Right lobe of liver (tissue), 6 donors: ENCODE measurements at places on chromosomes 5 and 9. TPM values are rescaled to one million over a fixed set of nuclear protein-coding genes. Genes with fewer than 3 reads are reported as not detected.

- no peak for DNase-seq
- H3K36me3 ChIP-seq, result no peaks in the 10 kb centered on the region
- no peaks in the 10 kb centered on the region for H3K27me3 ChIP-seq
- H3K4me3 ChIP-seq, result no peak overlapping the region
- H3K4me1 ChIP-seq, result no peaks in the 10 kb centered on the region
Measured at GRCh38 chr5:420632-421286, 22.2 kb upstream of the EXOC3 start.

DNA sequence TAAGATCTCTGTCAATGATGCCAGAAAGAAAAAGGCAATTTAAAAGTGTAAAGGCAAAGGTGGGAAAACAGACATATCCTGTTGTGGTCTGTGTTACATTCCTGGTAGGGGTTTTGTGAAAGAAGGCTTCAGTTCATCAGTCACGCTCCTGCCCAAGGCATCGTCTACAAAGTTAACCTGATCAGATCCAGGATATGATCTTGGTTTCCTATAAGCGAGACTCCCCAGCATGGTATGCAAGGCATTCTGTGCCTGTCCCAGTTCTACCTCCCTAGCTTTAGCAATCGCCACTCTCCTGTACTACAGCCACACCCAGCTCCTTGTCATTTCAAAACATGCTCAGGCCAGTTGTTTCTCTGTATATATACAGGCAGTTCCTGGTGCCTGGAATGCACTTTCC, 58.0 kb upstream of the PTPN3 start:
- H3K27me3 ChIP-seq, result no peaks in the 10 kb centered on the region
- H3K36me3 ChIP-seq, result no peaks in the 10 kb centered on the region
- H3K4me1 ChIP-seq, result no peaks in the 10 kb centered on the region
- no peak overlapping the region for H3K4me3 ChIP-seq
- DNase-seq, result no peak

GRCh38 chr5:41906151-41906550, 2.0 kb downstream of the RIMOC1 start:
- no peak overlapping the region for H3K27ac ChIP-seq
- peaks cover 4% of the 10 kb centered on the region for H3K36me3 ChIP-seq
- no peaks in the 10 kb centered on the region for H3K27me3 ChIP-seq

DNA sequence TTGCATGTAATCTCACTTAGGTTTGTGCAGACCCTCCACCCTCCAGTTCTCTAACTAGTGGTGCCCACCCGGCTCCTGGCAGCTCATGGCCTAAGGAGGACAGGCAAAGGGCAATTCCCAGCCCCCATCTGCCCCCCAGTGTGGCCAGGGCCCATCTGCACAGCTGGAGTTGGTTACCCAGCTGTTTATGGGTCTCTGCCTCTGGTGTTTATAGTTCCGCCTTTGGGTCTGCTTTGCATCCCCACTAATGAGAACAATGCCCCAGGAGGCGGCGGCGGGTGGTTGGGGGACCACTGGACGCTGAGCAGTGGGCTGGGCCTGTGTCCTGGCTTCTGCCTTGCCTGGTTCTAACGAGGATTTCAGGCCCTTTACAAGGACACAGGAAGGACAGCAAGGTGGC, 62.4 kb downstream of the NDST1 start:
- no peaks in the 10 kb centered on the region for H3K36me3 ChIP-seq
- DNase-seq, result no peak
- no peak overlapping the region for H3K27ac ChIP-seq
- H3K4me1 ChIP-seq, result no peaks in the 10 kb centered on the region
- H3K27me3 ChIP-seq, result no peaks in the 10 kb centered on the region
- H3K4me3 ChIP-seq, result no peak overlapping the region

- no peak for DNase-seq
- H3K36me3 ChIP-seq, result no peaks in the 10 kb centered on the region
- H3K4me3 ChIP-seq, result no peak overlapping the region
- H3K27me3 ChIP-seq, result no peaks in the 10 kb centered on the region
- no peak overlapping the region for H3K27ac ChIP-seq
Measured at GRCh38 chr5:127839072-127839471, 135.9 kb downstream of the CCDC192 start.

GRCh38 chr5:36763454-36763853, 113.1 kb upstream of the NIPBL start:
- no peak overlapping the region for H3K4me3 ChIP-seq
- no peaks in the 10 kb centered on the region for H3K27me3 ChIP-seq
- H3K36me3 ChIP-seq, result no peaks in the 10 kb centered on the region
- no peak overlapping the region for H3K27ac ChIP-seq
- H3K4me1 ChIP-seq, result no peaks in the 10 kb centered on the region

GRCh38 chr9:70805949-70806348, 315.5 kb downstream of the TRPM3 start:
- H3K27ac ChIP-seq, result no peak overlapping the region
- no peak for DNase-seq
- no peaks in the 10 kb centered on the region for H3K27me3 ChIP-seq
- no peaks in the 10 kb centered on the region for H3K36me3 ChIP-seq
- H3K4me1 ChIP-seq, result no peaks in the 10 kb centered on the region

GRCh38 chr9:18127499-18127875, 346.5 kb upstream of the ADAMTSL1 start:
- no peak overlapping the region for H3K27ac ChIP-seq
- H3K27me3 ChIP-seq, result no peaks in the 10 kb centered on the region
- H3K4me1 ChIP-seq, result no peaks in the 10 kb centered on the region

DNA sequence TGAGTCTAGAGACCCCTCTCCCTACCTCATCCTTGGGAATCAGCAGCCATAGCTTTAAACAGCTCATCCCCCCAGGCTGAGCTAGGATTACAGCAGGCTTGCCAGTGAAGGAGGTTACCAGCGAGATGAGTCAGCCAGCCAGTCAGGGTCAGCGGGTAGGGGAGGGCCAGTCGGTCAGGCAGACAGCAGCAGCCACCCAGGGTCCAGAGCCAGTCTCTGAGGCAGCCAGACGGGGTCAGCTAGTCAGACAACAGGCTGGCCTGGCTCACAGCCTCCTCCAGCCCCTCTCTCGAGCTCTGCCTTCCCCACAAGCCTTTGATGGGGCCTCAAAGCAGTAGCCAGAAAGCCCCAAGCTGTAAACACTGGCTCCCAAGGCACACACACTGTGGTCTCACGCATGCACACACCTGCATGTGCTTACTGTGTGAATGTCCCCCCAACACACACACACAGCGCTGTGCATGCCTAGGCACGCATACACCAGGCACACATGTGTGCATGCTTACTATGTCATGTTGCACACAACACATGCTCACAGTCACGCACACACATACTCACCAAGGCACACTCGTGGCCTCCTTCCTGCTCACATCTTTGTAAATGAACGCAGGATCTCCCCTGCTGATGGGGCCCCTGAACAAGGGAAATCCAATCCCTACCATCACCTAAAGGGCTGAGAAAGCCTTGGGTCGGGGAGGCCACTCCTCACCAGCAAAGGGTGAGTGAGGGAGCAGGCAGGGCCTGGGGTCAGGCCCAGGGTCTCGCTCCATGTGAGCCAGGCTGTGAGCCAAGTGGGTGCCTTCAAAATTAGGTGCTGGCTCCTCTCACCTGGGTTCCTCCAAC, 28.2 kb upstream of the CPLX2 start:
- H3K27me3 ChIP-seq, result no peaks in the 10 kb centered on the region
- H3K4me1 ChIP-seq, result no peaks in the 10 kb centered on the region
- no peaks in the 10 kb centered on the region for H3K36me3 ChIP-seq
- no peak overlapping the region for H3K27ac ChIP-seq

DNA sequence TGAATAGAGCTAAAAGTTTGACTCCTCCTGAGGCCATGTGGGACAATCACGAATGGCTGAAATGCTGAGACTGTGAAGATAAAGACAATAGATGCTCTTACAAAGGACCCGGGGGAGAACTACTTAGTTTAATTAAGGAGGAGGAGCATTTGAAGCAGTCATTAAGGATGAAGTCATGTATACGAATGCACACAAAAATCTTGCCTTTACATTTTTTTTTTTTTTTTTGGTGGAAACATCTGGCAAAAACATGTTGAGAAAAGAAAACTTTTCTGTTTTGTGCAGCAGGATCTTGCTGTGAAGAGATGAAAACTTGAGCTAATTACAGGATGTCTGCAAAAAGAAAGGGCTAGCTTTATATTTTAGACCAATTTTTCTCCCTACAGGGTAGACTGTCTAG, 42.3 kb upstream of the NR3C1 start:
- no peaks in the 10 kb centered on the region for H3K36me3 ChIP-seq
- no peak overlapping the region for H3K4me3 ChIP-seq
- no peak for DNase-seq
- no peaks in the 10 kb centered on the region for H3K27me3 ChIP-seq
- H3K4me1 ChIP-seq, result no peaks in the 10 kb centered on the region
- H3K27ac ChIP-seq, result no peak overlapping the region

DNA sequence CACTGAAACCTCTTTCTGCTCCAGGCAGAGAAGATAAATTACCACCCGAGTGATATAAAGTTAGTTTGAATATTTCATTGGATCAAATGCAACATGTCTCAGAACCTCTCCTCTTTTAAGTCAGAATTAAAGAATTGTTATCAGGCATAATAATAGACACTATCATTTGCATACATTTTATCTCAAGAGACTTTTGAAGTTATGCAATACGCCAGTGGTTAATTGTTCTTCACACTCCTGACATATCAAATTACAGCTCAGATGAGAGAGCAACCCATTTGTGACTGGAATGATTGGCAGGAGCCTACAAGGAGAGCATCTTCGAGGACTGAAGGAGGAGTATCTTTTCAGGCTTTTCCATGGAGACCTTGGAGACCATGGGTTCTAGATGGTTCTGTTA, 452.2 kb downstream of the KDM4C start:
- no peaks in the 10 kb centered on the region for H3K36me3 ChIP-seq
- no peaks in the 10 kb centered on the region for H3K27me3 ChIP-seq
- H3K4me3 ChIP-seq, result no peak overlapping the region
- H3K27ac ChIP-seq, result no peak overlapping the region
- no peak for DNase-seq

DNA sequence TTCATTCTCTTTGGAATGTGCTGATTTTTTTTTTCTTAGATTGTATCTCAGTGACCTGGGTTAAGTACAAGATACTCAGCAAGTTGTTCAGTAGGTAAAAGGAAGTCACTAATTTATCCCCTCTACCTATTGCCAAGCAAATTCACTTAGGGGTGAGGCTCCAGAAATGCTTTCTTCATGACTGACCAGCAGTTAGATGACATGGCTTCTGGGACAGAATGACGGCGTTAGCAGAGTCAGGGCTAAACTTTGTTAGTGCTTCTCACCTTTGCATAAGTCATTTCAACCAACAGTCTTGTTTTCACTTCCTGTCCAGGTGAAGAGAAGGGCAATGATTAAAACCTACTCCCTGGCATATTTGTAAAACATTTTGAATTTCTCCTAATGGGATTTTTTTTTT, 20.2 kb upstream of the MTAP start:
- no peaks in the 10 kb centered on the region for H3K27me3 ChIP-seq
- no peak for DNase-seq
- no peaks in the 10 kb centered on the region for H3K4me1 ChIP-seq
- H3K36me3 ChIP-seq, result no peaks in the 10 kb centered on the region

DNA sequence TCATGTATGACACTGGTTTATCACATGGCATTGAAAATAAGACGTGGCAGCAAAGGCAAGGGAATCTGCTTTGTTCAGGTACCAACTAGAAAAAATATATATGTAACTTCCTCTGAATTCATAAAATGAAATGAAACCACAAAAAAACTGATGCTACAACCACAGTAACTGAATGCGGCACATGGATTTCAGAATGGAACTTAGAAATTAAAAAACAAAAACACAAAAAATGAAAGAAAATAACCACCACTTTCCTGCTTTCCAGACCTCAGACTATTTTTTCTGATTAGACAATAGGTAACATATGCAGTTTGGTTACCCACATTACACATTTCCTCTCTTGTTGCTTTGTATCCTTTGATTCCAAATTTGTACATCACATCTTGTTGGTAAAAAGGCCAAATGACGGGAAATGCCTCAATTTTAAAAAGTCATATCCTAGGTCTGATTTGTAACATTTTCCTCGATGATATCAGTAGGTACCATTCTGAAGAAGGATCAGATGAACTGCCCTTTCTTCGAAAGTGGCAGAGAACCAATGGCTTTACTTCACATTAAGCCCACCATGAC, 18.1 kb upstream of the PDCL start:
- no peaks in the 10 kb centered on the region for H3K4me1 ChIP-seq
- H3K27me3 ChIP-seq, result no peaks in the 10 kb centered on the region
- no peak overlapping the region for H3K4me3 ChIP-seq

DNA sequence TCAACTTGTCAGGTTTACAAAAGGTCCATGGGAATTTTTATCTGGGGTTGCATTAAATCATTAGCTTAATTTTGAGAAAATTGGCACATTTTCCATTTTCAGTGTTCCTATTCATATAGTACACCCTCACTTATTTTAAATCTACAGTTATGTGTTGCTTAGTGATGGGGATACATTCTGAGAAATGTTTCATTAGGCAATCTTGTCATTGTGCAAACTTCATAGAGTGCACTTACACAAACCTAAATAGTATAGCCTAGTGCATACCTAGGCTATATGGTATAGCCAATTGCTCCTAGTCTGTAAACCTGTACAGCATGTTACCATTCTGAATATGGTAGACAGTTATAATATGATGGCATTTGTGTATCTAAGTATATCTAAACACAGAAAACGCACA, 19.8 kb upstream of the FAM151B start:
- H3K27me3 ChIP-seq, result no peaks in the 10 kb centered on the region
- no peaks in the 10 kb centered on the region for H3K36me3 ChIP-seq
- no peak overlapping the region for H3K27ac ChIP-seq
- H3K4me1 ChIP-seq, result no peaks in the 10 kb centered on the region
- no peak overlapping the region for H3K4me3 ChIP-seq

DNA sequence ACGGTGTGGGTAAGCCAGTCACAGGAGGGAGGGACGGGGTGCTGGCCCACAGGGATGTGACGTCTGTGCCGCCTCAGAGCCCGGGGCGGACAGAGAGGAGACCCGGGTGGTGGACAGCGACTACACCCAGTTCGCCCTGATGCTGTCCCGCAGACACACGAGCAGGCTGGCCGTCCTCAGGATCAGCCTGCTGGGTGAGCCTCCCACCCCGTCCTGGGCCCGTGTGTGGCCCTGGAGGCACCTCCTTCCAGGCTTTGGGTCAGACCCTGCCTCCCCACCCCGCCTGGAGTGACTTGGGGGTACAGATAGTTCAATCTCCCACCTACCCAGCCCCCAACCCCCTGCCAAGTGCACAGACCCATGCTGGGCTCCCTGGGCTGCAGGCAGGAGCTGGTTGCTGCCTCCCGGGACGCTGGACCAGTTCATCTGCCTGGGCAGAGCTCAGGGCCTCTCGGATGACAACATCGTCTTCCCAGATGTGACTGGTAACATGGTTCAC, 1.7 kb downstream of the LCN12 start:
- H3K27me3 ChIP-seq, result no peaks in the 10 kb centered on the region
- DNase-seq, result no peak
- no peaks in the 10 kb centered on the region for H3K4me1 ChIP-seq
- no peaks in the 10 kb centered on the region for H3K36me3 ChIP-seq
- no peak overlapping the region for H3K27ac ChIP-seq

DNA sequence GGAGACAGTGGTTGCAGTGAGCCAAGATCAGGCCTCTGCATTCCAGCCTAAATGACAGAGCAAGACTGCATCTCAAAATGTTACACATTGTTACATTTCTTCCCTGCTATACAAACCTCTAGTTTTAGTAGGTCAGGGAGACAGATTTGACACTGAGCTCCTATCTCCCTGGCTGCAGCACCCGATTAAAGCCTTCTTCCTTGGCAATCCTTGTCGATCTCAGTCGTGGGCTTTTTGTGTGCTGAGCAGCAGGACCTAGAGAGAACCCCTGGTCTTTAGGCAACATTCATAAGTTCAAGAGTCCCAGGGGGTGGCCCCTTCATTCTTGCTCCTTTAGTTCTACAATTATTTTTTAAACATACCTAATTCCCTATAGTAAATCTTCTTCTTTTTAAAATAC, 13.0 kb downstream of the SERINC5 start:
- no peaks in the 10 kb centered on the region for H3K27me3 ChIP-seq
- H3K4me3 ChIP-seq, result no peak overlapping the region
- H3K4me1 ChIP-seq, result peaks cover 31% of the 10 kb centered on the region

The PCDHA4 gene
- total RNA-seq, result 0.19 TPM

The ANXA1 gene
- total RNA-seq, result 12.7 TPM

The IFNA21 gene
- not detected for total RNA-seq

The JAK2 gene
- 4.3 TPM for total RNA-seq

The SETX gene
- 17.4 TPM for total RNA-seq

The CLIC3 gene
- total RNA-seq, result not detected
